HEK293T (cell line): ENCODE measurements at places on chromosomes 7 and 10.

DNA sequence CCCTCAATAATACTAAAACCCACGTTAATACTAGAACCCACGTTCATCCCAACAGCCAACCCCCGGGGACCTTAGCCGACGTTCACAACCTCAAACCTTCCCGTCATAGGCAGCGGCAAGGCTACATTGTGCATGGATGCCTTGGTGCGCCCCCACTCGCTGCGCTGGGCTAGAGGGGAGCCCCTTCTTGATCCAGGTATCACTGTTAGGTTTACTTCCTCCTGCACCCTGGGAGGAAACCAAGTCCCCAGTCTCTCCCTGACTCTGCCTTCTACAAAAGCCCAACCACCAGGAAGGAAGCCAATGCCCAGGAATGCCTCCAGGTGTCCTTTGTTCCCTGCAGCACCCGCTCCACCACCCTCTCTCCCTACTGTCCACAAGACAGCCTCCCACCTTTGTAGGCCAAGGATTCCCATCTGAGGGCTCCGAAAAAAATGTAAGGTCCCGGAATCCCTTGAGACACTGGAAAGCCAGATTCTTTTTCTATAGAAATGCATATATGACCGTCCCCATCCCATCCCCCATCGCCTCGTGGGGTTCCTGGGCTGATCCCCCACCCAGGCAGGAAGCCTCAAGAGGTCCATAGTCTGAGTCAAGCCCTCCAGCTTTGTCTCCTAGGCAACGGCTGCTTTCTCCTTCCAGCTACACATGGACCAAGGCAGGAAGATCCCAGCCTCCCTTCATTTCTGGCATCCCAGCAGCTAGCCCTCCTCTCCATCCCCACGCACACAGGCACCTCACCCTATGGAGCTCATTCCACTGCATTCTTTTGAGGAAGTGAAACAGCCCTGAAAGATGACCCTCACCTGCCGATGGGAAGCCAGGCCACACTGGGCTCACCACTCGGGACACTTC is 25.2 kb downstream of the CTBP2 start:
- DNase-seq, result no peak

DNA sequence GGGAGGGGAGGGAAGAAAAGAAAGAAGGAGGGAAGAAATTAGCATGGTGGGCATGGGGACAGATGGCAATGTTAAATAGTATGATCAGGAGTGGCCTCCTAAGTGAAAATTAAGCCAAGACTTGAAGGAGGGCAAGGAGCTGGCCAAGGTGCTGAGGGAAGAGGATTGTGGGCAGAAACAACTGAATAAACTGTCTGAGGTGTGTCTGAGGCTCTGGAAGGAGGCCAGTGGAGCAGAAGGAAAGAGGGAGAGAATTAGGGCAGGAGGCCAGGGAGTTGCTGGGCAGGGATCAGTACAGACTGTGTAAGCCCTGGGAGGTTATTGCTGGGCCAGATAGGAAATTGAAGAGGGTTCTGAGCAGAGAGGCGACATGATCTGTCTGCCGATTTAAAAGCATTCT is 40.6 kb upstream of the VKORC1L1 start:
- no peak for DNase-seq

DNA sequence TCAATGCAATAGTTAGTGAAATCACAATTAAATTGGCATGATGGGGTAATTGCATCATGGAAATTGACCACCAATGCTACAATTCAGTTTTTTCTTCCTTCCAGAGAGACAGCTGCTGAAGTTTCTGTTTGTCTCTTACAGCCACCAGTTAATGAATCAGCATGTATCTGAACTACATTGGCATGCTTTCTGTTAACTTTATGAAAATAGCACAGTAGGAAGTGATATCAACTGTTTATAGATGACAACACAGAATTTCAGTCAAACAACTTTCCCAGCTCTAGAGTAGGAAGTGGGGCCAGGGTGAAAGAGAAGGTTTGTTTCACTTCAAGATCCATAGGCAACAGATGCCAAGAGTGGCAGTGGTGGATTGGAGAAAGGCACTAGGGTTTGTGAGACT is 339.6 kb upstream of the VWC2 start:
- no peak for DNase-seq

DNA sequence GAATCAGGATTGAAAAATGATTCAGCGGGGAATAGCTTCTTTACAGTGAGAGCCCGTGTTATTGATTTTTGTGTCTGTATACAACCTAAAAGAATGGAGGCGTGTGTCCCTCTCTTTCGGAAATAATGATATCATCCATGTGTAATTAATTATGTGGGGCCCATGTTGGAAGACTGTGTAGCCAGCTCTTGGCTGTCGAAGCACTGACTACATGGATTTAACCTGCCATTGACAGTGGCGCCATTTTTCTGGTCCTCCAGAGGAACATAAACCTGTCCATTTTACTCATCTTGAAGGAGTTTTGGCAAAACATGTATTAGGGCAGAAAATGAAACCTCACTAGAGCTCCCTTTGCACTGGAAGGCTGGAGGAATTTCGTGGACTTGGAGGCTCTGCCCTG is 119.6 kb downstream of the ITIH5 start:
- DNase-seq, result no peak

DNA sequence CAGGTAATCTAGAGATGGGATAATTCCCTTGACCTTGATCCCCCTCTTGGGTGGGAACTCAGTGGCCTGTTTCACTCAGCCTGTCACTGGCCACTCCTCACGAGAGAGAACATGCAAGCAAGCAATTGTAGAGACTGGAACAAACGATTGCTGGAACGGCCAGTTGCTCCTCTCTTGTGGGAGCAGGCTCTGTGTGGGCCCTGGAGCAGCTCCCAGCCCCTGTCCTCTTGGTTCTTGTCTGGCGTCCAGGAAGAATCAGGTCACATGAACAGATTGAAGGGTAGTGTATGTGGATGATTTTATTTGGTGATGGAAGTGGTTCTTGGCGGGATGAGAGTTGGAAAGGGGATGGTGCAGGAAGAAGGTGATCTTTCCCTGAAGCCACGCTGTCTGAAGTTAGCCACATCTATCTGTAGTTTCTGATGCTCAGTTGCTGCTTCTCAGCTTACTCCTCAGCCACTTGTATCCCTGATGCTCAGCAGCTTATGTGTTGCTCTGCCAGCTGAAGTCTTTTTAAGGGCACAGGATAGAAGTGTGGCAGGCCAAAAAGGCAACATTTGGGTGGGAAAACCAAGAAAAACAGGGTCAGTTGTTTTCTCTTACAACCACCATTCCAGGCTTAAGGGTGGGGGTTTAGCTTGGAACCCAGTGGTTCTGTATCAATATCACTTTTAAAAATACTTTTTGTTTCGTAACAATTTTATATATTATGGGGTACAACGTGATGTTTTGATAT is 15.9 kb downstream of the RNF133 start:
- DNase-seq, result no peak

- DNase-seq, result peak; percentile 26
These were observed 819 bp downstream of the HYCC1 start for GRCh38 chr7:23012908-23013714.

DNA sequence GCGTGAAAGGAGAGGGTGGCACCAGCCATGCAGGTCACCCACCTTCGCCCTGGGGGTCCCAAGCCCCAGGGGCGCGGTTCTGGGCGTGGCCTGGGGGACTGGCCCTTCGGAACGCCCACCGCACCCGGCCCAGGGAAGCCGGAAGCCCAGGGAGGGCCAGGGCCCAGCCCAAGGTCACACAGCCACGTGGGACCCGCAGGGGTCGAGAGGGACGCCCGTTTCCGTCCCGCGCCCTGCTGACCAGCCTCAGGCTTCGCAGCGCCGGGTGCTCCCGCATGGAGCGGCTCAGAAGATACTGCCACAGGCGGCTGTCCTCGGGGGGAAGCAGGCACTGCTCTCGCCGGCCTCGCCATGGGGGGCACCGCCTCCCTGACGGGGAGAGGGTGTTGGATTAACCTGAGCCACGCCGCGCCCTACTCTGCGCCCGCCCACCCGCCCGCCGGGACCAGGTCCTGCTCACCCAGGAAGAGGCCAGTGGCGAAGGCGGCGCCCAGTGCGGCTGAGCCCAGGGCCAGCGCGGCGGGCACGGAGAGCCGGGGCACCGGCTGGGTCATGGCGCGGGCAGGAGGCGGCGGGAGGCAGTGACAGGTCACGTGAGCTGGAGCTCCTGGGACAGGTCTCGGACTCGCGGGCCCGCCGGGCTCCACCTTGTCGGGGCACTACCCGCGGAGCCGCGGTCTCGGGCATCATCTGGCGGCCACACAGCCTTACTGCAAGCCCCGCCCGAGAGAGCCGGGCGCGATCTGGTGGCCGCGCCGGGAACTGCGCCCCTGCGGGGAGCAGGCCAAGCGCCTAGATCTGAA is at the start of gene COMTD1:
TSS of gene COMTD1 (minus strand) at position 583 of the 803 bp plus-strand sequence. CDS start at position 554, 29 bp downstream.
- DNase-seq, result peak; percentile 94

DNA sequence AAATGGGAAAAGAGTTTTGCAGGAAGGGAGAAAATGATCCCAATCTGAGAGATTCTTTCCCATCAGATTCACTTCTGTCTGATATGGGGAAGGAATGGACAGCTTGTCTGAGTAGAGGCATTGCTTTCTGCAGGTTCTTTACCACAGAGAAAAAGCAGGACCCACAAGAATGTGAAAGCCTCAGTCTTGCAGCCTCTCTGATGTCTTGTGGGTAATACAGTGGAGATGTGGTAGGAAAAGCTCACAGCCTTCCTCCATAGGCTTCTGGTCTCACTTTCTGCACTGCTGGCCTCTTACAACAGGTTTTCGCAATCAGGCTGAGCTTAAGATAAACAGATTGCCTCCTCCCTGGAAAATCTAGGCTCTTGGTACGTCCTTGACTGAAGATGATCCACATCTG is 551 bp downstream of the IFIT1 start:
- no peak for DNase-seq
